ENCODE measurements at places on chromosomes 13 and 19.

DNA sequence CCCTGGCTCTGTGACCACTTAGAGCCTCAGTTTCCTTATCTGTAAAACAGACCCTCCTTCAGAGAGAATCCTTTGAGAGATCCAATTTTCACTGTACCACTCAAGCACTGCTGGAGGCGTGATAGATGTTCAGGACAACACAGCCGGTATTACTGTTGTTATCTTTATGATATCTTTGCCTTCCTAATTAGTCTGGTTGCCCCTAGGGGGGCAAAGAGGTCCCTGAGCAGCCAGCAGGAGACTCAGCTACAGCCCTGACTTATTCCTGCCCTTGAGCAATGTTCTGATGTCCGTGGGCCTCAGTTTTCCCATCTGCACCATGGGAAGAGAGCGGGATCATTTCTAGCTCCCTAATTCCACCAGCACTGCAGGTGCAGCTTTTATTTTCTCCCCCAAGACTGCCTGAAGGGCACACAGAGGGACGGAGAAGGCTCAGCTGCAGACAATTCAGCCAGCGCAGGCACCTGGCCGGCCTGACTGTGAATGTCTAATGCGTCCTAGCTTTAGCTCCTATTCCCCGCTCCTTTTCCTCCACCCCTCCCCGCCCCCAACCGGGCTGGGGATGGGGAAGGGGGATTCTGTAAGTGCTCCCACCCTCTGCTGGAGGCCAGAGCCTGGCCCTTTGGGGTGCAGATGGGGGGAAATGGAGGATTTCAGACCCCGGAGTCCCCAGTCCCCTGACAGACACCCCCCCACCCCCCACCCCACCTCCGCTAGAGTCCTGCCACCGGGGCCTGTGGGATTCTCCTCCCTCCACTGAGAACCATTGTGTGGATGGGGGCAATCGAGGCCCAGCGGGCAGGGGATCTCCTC lies 16.2 kb downstream of the TLE5 start:
- no peak for DNase-seq

- no peak for DNase-seq
Observed at GRCh38 chr19:54164369-54165068, 5.0 kb upstream of the LENG1 start.

GRCh38 chr19:54791476-54791875 lies 11.9 kb upstream of the KIR2DL4 start:
- no peak for DNase-seq

DNA sequence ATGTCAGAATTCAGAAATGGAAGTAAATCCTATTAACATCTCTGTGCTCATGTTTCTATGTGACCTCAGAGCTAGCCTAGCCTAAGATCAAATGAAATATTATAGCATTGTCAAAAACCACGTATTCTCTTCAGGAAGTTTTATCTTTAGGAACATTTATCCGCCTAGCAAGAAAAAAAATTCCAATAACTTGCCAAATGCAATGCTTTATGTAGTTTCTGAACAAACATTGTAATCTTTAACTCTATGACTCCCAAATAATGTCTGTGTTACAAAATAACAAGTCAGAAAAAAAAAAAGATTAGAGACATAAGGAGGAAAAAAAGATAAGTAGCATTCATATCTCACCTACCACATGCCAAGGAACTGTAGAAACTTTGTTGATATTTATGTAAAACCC lies 18.4 kb upstream of the IPO5 start:
- DNase-seq, result no peak

DNA sequence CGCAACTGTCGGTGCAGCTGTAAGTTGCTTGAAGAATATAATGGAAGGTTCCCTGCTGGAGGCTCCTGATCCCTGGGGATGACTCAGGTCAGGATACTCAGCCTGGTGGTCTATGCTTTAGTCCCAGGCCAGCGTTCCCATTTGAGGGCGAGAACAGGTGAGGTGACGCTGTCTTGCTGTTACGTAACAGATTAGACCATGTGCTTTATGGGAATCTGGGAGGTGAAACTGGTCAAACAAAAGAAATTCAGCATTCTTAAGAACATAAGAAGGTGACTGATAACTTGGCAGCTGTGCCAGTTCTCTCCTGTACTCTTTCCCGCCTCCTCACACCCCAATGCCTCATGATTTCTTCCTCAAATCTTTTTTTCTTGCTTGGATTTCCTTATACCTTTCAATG lies at the start of gene CXCL17:
Gene CXCL17 (minus strand): TSS at position 114 of the 400 bp plus-strand sequence. CDS start 114 bp downstream, outside the sequence.
- no peak for DNase-seq

GRCh38 chr13:31768351-31768750 lies 29.0 kb downstream of the RXFP2 start:
- no peak for DNase-seq

GRCh38 chr13:46757640-46758039 lies 39.3 kb downstream of the ESD start:
- DNase-seq, result no peak

DNA sequence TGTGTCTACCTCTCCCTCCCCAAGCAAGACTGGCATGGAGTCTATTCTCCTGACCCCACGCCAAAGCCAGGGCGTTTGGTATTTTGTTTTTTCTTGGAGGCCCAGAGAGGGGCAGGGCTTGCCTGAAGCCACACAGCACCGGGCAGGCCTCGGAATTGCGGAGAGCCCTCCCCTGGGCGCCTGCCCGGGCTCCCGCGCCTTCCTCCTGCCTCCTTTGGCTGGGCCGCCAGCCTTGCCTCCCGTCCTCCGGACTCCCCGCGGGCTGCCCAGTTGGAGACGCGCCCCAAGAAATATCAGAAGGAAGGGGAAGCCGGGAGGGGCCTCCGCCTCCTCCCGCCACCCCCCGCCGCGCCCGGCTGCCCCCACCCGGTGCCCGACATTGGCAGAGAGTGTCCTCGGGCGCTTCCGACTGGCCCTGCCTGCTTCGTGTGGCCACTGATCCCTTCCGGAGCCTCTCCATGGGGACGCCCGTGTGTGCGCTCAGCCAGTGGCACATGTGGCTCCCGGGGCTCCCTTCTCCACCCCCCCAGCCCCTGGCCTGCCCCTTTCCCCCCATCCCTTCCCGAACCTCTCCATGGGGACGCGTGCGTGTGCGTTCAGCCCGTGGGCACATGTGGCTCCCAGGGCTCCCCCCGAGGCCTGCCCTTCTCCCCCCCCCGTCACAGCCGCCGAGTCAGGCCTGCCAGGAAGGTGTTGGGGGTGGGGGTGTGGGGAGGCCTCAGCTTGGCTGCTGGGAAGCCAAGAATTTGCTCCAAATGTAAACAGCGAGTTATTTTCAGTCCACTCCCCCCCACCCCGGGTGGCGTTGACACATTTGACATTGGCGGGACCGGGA lies 37.3 kb downstream of the NFIC start:
- no peak for DNase-seq

- DNase-seq, result no peak
Observed at GRCh38 chr19:53644061-53644816, 12.4 kb downstream of the DPRX start.

DNA sequence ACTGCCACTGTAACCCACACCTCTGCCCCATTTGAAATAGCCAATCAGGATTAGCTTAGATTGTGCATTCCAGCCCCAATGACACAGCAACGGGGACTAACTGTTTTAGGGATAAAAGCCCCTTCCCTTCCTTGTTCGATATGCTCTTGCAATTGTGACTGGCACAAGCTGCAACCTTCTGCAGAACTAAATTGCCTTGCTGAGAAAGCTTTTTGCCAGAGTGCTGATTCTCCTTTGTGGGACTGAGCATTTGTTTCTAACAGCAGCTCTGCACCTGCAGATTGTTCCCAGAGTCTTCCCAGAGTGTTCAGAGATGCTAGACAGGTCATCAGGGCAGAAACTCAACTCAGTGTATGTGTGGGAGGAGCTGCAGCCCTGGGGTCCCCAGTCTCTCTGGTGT lies 115.8 kb downstream of the ZNF675 start:
- DNase-seq, result no peak

DNA sequence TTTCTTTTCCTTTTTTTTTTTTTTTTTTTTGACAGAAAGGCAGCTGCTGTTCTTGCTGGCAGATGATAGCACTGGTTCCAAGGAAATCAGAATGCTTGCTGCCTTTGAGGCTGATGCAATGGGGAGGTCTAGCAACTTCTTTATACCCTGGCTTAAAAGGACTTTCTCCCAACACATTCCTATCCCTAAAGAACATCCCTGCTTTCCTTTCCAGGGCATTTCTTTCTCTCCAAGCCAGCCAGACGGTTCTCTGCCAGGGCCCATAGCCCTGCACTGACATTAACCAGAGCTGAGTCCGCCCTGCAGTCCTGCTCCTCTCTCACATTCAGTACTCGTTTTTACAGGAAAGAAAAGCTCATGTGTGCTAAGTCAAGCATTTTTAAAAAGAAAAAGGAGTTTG lies 133.9 kb upstream of the WASF3 start:
- DNase-seq, result no peak
